ENCODE measurements at places on chromosomes 3 and 15. TPM values are rescaled to one million over a fixed set of nuclear protein-coding genes. Genes with fewer than 3 reads are reported as not detected.

DNA sequence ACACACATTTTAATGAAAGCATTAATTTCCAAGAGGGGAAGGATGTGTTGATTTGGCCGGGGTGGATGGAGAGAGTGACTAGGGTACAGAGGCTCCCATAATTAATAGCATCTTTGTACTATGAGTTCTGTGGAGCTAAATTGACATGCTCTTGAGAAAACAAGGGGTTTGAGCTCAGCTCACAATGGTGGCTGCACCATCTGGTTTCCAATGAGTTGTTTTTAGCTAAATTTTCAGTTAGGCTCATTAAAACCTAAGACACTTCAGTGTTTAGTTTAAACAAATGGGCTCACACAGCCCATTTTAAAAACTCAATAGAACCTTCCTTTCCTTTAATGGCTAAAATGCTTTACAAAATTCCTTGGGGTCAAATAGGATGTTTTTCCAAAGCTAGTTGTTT is 199.7 kb downstream of the TNIK start:
- no peak for DNase-seq

- no peak for DNase-seq
Observed at GRCh38 chr3:49567406-49567805, 13.1 kb downstream of the BSN start.

- DNase-seq: no peak
Observed at GRCh38 chr3:141992512-141992911, 116.1 kb downstream of the ATP1B3 start.

ANKRD63 gene
- total RNA-seq: not detected

DNA sequence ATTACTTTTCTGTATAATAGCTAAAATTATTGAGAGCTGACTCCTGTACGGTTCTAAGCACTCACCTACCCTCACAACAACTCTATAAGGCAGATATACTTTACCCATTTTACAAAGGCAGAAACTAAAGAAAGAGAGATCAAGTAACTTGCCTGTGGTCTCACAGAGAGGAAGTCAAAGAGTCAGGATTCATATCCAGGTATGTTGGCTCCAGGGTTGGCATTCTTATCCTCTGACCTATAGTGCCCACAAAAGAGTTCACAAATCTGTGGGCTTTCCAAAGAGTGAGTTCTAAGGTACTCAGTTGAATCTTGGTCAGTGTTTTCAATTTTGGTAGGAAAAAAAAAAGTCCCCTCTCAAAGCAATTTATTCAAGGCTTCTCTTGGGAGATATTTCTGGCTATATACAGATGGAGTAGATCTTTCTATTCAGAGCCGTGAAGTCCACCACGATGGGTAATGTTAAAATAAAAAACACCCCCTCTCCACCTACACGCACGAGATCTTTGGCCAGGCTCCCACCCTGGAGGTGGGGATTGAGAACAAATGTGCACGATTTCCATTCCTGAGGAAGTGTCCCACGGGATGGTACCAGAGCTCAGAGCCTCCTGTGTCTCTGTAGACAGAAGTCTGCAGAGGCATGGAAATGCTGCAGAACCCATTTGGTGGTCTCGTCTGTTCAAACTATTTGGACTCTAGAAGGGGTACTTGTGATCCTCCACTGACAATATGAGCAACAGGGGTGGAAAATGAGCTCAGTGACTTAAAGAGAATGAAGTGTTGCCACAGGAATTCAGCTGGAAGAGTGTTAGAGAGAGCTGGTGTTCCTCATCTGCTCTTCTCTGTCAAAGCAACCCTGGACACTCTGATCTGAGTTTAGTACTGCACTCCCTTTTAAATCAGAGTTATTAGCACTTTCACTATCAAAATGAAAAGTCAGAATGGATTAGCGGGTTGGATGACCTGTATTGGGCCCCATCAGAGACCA is 212.1 kb upstream of the EIF1B start:
- no peak for DNase-seq

GRCh38 chr15:57388464-57388863 is 12.2 kb downstream of the CGNL1 start:
- no peak for DNase-seq

DNA sequence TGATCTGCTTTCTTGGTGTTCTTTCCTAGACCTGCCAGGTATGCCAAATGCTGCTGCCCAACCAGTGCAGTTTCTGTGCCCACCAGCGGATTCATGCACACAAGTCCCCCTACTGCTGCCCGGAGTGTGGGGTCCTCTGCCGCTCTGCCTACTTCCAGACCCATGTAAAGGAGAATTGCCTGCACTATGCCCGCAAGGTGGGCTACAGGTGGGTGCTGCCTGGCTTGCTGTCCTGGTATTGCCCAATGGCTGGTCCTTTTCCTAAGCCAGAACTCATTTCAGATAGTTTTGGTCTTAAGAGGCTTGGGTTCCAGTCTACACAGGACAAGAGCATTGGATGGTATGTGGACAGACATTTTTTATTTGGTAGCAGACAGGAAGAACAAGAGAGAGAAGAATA is 26.5 kb upstream of the ALPK3 start:
- DNase-seq: no peak

GRCh38 chr3:170323331-170323730 is 34.2 kb upstream of the SKIL start:
- no peak for DNase-seq

WNT5A gene
- total RNA-seq: not detected

EPB42 gene
- total RNA-seq: not detected

- no peak for DNase-seq
Observed at GRCh38 chr3:153291059-153291685, 129.1 kb downstream of the RAP2B start.

- no peak for DNase-seq
Observed at GRCh38 chr3:9339761-9340471, 22.9 kb upstream of the THUMPD3 start.

RBSN gene
- 17.8 TPM for total RNA-seq

DNA sequence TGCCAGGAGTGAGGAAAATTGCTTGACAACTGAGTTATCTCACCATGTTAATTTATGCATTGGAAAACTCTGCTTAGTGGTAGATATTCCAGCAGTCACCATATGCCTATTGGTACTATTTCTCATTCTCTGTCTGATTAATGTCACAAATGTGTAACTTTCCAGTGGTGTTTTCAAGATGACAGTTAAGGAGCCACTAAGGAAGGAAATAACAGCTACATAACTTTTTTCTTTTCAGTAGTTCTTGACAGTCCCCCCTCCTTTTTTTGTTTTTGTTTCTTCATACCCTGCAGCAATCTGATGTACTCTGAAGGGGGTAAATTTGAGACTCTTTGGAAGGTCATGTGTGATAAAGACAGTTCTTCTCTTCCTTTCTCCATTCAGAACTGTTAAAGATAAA is 13.1 kb downstream of the RASA2 start:
- DNase-seq: no peak

NUP210 gene
- 206 TPM for total RNA-seq

DNA sequence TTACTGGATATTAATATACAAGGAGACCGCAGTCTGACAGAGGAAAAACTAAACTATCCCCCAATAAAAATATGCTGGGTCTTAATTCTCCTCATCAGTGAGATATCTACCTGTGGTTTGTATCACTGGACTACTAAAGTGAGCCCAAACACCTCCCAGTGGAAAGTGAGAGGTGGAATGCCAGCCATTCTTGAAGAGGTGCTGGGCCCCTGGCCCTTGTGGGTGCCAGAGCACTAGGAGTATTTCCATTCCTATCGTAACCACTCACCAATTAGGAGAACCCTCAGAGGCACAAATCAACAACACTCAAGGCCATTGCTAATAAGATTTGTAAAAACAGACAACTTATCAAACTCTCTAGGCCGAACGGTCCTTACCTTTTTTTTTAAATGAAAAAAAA is 121.5 kb upstream of the TSPAN3 start:
- no peak for DNase-seq

DNA sequence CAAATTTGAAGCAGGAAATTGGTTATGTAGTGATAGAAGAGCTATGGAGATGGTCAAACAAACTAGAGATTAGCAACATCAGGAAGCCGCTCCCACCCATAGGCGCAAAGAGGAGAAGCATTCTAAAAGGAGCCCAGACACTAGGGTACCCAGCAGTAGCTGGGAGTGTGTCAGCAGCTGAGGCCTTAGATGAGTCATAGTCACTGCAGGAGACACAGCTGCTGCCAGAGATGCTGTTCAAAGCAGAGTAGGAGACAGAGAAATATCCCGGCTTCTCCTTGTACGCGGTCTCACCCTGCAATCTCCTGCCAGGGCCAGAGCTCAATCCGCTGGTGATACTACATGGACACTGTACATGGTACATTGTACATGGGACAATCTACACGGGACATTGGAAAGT is 61.9 kb downstream of the VGLL3 start:
- no peak for DNase-seq

GRCh38 chr3:170440344-170440743 is 21.7 kb downstream of the CLDN11 start:
- DNase-seq: no peak

DLEC1 gene
- total RNA-seq: 0.60 TPM

- peak; percentile 37 for DNase-seq
Observed at GRCh38 chr15:78938658-78939488, 6.0 kb downstream of the CTSH start.

DNA sequence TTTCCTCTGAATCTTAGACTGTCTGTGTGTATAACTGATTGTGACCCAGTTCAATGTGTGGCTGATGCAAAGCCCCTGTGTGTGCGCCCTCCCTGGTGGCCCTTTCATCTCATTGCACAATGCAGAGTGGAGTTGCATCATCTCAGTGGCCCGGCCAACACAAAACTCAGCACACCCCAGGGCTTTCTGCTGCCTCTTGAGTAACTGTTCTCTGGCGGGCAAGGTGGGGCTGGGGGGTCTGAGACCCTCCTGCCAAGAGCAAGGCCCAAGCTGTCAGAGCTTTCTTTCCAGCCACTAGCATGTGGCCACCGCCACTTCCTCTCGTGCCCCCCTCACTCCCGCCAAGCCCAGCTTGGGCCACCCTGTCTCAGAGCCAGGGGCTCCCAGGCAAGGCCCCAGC is 80.7 kb upstream of the ALDH1L1 start:
- no peak for DNase-seq

DNA sequence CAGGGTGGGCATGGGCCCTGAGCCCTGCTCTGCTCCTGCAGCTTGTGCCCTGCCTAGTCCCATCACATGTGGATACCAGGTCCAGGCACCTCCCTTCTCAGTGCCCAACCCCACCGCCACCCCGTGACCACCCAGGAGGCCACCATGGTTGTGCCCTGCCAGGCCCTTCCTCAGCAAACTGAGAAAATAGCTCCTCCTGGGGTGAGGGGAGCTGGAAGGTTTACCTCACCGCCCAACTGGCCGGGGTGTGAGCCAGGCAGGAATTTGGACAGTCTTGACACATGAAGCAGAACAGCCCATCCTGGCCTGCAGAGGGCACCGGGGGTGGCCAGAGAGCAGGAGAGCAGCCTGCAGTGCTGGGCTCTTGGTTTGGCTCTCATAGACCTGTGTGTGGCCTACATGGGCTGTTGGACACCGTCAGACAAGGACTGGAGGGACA is 11.4 kb upstream of the C3orf22 start:
- no peak for DNase-seq

DNA sequence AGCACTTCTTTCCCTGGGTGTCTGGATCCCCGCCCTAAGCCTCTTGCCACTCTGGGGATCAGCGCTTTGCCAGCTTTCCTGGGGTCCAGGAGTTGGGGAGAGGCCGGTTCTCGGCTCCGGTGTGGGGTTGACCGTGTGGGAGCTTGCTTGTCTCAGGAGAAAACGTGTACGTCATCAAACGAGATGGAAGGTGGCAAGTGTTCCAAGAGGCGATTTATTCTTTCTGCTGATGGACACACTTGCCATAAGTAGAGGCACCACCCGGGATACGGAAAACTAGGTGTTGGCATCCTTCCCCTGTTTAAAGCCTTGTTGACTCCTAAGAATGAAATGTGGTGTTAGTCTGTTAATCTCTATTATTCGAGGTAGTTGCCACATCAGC is 295 bp downstream of the ZWILCH start:
- no peak for DNase-seq

FGF7 gene
- total RNA-seq: not detected

PLSCR5 gene
- total RNA-seq: not detected

CCDC191 gene
- total RNA-seq: 3.0 TPM

GRK7 gene
- not detected for total RNA-seq

DNA sequence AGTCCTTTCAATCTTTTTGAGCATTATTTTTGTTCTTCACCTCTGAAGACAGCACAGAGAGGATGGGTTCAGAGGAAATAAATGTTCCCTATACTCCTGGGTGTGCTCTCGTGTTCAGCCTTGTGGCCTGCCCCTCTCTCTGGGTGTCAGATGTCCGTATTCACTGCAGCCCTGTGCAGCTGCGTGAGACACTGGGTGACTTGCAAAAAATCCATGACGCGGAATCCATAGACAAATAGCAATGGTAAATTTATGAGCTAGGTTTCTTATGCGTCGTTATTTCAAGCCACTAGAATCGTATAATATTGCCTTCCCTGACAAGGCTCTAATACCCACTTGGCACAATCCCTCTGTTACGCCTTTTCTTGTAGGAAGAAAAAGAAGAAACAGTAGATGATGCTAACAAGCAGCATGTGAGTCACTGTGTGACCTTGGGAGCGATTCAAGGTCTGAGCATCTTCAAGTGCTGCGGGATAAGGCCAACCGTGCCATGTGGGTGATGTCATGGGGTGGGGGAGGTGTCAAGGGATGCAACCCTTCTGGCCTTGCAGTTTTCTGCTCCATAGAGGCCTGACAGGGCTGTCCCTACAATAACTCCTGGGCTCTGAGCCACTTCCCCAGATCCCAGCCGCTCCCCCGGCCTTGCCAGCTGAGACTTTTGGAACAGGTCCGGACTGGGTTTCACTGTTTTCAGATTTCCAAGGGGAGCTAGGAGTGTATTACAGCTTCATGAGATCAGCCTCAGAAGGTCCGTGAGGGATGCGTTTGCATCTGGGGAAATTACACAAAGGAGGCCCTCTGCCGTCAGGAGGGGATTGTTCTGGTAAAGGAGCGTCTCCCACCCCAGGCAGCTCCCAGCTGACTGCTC is 47.6 kb upstream of the POMGNT2 start:
- no peak for DNase-seq

ZBBX gene
- total RNA-seq: not detected

- no peak for DNase-seq
Observed at GRCh38 chr3:24343084-24343783, 151.4 kb downstream of the THRB start.

PLA2G4D gene
- total RNA-seq: not detected

DNA sequence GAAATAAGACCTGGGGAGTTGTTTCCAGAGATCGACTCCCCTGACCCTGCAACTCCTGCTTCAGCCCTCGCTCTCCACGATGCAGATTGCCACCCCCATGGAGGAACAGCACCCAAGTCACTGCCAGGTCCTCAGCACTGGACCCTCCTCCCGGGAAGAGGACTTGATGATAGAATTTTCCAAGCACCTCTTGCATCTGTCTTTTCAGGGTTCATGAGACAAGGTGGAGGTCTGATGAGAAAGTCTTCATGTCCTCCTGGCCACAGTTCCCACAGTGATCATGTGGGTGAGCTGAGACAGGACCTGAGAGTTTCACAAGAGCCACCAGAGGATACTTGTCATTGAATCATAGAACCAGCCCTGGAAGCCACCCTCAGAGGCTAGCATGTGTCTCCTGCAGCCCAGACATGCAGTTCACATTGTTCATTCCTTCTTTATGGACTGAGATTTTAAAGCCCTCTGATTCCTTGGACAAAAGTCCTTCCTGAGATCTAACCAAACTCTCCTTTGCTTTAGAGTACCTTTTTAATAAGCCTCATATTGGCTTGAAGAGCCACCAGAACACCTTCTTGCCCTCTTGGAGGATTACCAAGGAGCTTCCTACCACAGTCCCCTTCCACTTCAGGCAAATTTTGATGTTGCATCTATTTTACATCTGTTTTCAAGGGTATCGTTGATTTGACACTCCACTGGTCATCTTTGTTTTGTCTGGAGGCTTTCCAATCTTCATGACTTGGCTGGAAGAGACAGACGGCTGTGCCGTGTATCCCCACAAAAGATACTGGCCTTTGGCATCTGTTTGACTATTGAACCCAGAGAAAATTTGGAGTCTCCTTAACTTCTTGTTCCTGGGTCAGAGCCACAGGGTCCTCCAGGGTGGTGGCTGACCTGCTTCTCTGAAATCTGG is 224.8 kb upstream of the BHLHE40 start:
- peak; percentile 38 for DNase-seq
